ENCODE measurements at places on chromosomes 1 and 21.
A peak's percentile ranks its signal among the peaks of the same experiment; 100 is the strongest.

- DNase-seq: no peak
These were observed 322.7 kb downstream of the ZNF326 start for GRCh38 chr1:90317628-90318027.

DNA sequence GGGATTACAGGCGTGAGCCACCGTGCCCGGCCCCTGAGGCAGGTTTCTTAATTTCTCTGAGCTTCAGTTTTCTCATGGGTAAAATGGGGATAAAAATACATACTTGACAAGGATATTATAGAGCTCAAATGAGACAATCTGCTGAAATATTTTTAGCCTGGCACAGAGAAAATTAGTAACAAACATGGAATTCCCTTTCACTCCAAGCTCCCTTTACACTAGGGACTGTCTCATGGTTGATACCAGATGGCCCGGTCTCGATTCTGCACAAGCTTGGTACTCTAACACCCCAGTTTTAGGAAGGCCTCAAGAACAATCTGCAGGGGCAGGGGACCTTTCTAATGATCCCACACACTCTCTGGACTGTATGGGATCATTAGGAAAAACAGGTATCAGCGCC, 671.7 kb downstream of the SMYD3 start:
- DNase-seq: no peak

- DNase-seq: no peak
These were observed 944 bp downstream of the AADACL4 start for GRCh38 chr1:12644829-12645228.

DNA sequence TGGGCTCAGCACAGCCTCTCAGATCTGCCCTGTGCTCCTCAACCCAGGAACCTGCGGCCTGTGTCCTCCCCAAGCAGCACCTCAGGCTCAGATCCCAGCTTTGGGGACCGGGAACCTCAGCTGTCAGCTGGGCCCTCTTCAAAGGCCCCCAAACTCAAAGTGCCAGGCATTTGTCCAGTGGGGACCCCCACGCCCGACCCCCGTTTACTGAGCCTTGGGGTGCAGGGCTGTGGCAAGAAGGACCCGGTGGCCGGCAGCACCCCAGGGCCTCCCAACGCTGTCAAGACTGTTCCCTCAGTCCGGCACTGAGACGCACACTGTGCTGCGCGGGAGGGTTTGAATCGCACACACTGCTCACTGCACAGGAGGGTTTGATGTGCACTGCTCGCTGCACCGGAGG, 35.0 kb downstream of the MORN1 start:
- no peak for DNase-seq

GRCh38 chr1:41474490-41475271, 9.8 kb downstream of the EDN2 start:
- DNase-seq: no peak

GRCh38 chr1:15883326-15883725, 35.8 kb downstream of the SPEN start:
- DNase-seq: no peak

DNA sequence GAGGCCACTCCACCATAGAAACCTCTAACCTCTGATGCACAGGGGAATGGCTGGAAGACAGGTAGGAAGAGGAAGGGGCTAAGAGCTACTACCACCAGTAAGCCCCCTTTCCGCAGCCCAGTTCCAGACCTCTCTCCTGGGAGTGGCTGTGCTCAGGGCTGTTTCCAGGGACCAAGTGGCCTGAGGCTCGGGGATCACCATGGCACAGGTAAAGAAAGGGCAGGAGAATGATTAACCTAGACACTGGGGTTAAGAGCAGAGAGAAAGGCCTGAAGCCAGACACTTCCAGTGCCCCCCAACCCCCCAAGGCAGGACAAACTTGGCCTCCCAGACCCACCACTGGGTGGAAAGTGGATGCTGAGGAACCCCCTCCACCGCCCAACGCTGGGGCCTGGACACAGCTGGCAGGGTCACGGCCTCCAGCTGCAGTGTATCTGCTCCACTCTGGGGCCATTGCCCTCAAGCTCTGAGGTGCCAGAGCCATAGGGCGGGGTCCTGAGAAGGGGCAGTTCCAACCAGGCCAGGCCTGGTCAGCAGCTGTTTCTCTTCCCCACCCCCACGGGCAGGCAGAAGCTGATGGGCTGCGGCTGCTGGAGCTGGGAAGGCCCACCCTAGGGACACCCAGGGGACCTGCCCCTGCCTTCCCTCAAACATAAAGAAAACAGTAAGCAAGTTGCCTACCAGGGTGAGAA, 2.6 kb downstream of the TAGLN2 start:
- DNase-seq: peak; percentile 73

GRCh38 chr1:20587661-20588053, 1.2 kb upstream of the CDA start:
- DNase-seq: no peak

DNA sequence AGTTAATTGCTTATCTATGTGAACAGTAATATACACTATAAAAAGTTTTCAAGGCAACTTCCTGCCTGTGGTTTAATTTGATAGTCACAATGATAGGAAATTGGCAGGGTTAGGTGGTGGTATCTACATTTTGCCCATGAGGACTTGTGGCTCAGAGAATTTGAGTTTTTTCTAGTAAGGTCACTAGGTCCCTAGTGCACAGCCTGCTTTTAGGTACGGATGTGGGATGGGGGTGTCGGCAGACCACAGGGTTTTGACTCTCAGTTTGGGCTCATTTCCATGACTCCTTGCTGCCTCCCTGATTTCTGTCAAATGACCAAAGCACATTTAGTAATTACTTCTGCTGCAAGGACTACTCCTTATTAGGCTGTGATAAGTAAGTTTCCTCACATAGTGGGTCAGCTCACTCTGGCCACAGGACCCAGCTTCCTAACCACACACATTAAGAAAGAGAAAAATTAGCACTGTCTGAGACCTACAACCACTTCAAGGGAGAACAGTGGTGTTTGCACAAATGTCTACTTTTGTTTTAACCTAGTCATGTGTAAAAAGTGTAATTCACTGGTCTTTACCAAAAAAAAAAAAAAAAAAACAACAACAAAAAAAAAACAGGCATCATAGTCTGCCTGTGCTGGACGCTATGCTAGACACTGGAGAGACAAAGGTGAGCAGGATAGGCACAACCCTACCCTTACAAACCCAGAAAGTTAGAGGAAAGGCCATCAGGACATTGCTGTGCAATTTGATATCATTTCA, 43.7 kb downstream of the MRPL39 start:
- DNase-seq: no peak

GRCh38 chr1:69139007-69139406, 428.7 kb upstream of the LRRC7 start:
- no peak for DNase-seq

DNA sequence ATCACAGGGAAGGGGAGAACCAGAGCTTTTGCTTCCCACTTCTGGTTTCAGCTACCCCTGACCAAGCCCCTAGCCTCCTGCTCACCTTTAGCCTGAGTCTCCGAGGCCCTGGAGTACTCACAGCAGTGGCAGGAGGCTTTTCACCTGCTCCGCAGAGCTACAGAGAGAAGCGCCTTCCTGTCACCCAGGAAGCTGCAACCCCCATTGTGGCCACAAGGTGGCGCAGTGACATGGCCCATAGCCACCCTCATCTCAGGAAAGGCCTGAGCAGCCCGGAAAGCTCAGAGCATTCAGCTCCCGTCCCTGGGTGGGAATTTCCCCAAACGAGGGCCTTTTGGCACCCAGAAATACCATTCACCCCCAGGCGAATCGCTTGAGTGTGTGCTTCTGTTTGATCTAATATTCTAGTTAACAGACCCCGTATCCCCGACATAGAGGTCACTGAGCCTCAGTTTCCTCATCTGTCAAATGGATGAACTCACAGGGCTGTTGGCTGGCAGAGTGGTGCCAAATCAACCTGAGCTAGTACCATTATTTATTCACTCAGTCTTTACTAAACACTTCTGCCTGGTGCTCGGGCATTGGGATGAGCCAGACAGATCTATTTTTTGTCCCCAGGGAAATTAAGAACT, 25.3 kb downstream of the A3GALT2 start:
- DNase-seq: peak; percentile 67

- no peak for DNase-seq
These were observed 3.6 kb downstream of the GUK1 start for GRCh38 chr1:228143480-228144192.

DNA sequence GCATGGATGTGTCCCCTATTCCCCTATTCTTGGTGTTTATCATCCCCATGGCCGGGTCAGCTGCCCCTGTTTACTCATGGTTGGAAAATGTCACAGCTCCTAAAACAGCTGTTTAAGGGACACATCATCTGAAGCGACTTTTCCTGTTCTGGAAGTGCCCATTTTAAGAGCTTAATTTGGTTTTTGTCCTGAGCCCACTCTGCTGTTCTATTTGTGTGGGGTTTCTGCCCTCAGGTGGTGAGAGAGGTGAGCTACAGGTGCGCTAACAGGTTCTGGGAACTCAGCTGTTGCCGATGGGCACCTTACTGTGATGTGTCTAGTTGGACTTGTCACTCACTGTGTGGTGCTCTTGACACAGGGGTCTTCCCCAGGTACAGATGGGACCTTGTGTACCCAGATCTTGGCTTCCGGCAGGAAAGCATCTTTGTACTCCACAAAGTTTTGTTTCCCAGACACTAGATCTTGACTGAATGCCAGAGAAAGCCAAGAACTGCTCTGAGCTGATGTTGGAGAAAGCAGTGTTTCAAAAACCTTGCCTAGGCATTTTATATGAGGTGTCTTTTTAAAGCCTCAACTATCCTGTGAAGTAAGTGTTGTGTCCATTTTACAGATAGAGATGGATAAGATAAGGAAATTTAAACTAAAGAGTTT, 59.0 kb upstream of the CD1D start:
- DNase-seq: peak; percentile 34

All from SK-N-DZ (cell line).